Astrocyte of the cerebellum (primary cell): ENCODE measurements at places on chromosomes 12 and 14.

GRCh38 chr12:14417715-14418114 lies 52.2 kb downstream of the ATF7IP start:
- peak; percentile 83 for DNase-seq

DNA sequence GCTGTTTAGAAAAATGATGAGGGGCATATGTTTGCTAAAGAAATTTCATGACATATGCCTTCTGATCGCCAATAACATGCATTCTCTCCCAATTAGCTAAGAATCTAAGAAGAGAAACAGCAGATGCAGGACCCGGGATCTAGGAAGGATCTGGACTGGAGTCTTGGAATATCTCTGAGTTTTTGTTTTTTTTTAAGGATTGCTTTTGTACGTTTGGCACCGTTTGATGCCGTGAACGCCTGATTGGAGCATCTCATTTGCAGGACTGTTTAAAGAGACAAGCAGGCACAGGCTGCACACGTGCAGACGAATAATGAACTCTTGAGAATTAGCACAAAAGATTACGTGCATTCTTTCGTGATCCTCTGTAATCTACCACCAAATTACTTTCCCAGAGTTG lies 13.6 kb downstream of the EML1 start:
- no peak for DNase-seq

DNA sequence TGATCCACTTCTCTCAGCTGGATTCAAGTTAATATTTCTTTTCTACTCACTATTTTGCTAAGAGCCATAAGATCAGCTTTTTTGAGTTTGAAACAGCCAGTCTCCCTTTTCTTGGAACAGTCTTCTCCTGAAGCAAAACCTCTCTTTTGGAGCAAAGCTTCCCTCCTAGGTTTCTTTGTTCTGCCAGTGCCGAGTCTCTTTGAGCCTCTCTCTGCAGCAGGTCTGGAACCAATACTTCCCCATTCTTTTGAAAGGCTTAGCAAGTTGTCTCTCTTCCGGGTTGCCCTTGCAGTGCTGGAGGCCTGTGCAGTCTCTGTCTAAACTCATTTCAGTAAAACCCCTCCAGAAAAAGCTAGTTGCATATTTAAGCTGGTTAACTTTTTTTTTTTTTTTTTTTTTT lies 454.8 kb downstream of the NOVA1 start:
- DNase-seq: no peak

DNA sequence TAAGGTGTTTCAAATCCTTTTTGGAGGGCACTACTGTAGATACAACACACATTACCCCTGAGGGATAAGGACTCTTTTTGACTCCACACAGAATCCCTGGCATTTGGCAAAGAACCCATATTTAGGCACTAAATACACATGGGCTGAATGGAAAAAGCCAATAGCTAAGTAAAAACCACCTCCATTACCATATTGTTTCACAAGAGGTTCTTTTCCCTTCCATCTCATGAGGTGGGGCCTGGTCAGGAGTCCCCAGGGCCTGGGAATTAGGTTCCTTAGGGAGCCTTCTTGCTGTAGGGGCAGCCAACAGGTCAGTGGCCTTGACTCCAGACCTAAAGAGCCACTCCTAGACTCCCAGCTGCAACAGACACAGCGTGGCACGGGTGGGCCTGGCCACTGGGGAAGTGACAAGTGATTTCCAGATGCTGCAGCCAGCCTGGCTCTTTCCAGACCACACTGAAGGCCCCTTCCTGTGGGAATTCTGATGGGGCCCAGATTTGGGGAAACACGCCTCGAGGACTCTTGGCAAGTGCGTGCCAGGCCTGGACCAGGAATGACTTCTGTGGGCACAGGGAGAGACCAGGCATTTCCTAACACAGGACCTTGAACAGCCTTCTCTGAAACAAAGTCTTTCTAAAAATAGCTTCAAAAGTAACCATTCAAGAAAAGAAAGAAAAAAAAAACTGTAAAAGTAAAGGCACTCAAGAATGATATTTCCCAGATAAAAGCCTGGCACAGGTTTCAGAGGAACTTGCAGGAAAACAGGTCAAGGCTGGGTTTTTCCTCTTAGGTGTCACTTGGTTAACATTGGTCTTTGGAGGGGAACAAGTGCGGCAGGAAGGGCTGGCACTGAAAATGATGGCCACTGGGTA lies 18.1 kb downstream of the SSH1 start:
- DNase-seq: no peak

GRCh38 chr12:171276-171675 lies 42.7 kb downstream of the SLC6A12 start:
- DNase-seq: no peak

DNA sequence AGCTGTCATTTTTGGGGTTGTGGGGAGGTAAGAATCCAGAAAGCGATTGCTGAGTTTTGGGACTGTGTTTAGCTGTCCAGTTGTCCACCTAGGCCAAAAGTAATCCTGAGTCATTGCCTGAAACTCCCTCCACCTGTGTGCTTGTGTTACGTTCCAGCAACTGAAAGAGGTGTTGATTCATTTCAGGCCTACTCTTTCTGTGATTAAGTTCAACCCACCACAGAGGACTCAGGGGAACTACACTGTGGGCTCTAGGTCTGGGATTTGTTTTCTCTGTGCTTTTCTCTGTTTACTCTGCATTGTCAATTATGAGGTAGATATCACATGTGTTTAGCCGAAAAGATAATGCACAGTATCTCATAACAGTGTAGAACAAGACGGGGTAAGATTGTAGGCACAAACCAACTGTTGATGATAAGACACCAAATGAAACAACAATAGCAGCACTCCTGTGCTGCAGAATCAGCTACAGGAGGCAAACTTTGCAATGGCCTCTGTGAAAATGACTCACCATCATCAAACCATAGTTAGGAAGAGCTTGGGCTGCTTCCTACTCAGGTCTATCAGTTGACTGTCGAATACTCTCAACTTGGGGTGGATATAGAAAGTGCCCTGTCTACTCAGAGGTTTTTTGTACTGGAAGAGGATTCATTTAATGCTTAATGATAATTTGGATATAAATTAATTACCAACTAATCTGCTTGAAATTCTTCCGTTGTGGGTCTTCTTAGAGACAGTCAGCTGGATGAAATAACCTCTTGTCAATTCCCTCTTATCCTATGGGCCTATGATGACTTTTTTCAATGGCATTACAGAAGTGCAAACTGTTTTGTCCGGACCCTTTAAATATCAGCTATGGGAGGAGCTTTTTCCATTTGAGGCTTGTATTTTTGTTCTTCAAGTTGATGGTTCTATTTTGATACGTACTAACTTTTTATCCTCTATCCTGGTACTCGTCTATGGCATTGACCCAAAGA lies 385.9 kb downstream of the BMP4 start:
- no peak for DNase-seq

DNA sequence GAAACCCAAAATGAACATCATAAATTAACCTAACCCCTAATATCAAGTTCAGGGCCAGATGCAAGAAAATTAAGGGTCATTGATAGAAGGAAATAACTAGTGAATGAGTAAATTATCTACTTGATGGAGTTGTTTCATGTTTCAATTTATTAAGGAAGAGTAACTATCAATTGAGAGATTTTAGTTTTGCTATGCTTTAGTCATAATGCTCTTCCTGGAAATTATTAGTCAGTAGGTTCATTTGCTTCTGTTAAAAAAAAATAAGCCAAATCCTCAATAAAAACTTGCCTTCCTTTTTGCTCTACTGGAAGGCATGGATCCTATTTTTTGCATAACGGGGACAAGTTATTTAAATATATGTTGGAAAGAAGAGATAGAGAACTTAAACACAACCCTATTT lies 59.0 kb upstream of the HIF1A start:
- no peak for DNase-seq

- no peak for DNase-seq
Observed at GRCh38 chr14:31080056-31080455, 53.9 kb upstream of the STRN3 start.

DNA sequence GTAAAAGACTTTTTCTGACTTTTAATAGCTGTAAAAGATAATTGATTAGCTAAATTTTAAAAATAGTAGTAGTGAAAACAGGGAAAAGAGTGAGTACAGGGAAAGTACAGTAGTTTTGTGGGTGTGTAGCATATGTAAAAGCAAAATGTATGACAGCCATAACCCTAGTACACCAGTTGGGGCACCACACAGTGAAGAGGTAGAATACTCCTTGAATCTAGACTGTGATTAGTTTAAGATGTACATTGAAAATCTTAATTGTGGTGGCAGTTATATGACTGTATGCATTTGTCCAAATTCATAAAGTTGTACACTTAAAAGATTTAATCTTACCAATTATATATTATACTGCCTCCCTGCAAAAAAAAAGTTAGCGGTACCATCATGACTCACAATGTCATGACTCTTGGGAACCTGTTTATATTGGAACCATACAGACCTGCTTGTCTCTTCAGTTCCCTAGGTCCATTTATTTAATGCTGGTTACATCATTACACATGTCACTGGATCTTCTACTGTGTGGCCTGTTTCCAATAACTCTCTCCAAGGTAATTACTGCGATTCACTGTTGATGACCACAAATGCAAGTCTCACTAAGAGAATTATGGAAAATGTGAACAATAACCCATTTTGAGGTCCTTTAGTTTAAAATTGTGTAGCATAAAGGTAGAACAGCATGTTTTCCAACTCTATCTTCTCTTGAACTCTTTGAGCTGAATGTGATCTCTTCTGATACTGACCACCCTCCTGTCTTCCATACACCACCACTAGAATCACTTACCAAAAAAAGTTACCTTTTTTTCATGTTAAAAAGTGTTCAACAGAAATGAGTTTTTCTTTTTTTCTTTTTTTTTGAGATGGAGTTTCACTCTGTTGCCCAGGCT lies 264.2 kb upstream of the AMIGO2 start:
- DNase-seq: peak; percentile 82

DNA sequence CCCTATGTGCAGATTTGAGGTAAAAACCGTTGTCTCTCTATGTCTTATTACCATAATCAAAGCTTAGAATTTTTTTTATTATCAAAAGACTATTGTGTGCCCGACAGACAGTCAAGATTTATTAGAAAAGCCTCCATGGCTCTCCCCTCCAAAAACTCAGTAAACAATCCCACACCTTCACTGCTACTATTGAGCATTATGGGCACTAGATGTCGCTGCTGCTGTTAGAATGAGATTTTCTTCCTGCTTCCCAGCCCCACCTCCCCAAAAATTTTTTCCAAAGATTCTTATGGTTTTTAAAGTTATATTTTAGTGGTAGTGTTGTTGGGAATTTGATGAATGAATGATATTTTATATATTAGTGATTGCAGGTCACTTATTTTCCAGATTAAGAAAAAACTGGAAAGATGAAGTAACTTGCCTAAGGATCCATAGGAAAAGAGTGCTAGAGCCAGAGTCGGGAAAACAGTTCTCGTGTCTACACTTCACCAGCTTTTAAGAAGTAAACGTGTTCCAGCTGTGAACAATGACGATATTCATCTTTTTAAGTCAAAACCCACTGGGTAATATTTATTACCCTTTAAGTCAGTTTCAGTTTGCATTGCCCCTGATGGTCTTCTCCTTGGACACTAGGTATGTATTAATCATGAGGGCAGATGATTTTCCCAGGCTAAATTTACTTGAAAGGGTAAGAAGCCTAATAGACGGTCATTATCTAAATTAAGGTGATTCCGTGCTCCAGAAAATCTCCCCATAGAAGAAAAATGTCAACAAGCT lies 12.2 kb upstream of the FOXG1 start:
- no peak for DNase-seq

DNA sequence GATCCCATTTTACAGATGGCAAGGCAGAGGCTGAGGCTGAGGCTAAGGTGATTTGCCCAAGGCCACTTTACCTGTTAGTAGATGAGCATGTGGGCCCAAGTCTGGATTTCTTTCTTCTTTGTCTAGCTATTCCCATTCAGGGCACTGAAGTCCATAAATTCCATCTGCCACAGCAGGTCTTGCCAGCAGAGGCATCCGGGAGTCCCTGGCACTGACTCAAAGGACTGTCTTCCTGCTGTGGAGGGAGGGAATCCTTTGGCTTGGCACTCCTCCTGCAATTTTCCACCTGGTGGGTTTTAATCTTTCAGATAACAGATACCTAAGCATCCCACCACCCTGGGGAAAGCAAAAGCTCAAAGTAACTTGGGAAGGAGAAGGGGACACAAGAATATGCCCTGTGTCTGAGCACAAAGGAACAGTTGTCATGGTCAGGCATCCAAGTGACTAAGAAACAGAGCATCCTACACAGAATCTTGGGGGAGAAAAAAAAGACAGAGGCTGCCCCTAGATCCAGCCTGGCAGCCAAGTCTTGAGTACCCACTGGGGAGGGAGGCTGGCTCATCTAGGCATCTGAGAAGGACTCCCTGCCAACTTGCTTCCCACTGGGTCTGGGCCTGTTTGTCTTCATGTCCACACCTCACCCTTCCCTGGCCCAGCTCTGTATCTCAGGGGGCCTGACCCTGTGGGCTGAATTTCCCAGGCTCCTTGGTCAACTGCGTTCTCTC lies 35.6 kb upstream of the CMKLR1 start:
- DNase-seq: no peak

GRCh38 chr12:7797698-7798398 lies 8.6 kb downstream of the NANOG start:
- no peak for DNase-seq

DNA sequence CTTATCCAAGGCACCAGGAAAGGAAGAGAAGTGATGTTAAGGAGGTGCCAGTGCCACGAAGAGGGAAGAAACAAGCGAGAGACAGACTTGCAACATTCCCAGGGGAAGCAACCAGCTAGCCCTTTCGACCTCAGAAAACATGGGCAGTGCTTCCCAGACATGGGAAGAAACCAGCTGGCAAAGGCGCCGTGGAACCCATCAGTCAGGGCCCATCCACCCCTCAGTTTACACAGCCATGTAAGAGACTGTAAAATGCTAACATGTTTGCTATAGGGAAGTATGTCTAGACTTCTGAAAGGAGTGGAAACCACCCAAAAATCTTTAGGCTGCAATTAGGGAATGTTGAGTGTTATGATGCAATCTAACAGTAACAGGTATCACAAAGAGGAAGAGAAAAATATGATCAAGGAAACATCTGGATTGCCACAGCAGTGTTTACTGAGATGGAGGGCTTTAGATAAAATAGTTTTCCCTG lies 26.3 kb downstream of the ANAPC5 start:
- DNase-seq: no peak

DNA sequence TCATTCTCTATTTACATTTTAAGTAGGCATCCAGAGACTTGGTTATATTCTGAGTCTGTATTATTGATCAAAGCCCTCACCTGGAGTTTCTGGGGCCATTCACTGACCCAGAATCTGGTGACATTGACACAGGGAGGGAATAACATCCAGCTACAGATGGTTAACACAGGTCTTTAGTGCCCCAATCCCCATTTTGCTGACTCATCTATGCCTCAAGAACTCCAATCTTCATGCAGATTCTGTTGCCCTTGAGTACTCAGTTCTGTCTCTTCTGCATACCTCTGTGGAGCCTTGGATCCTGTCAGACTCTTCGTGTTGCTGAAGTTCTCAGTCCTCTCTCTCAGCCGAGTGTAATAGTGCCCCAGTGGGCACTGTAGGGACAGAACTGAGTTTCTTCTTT lies 208.9 kb downstream of the RGS6 start:
- DNase-seq: no peak

- peak; percentile 13 for DNase-seq
Observed at GRCh38 chr12:7439579-7440505, 4.1 kb downstream of the CD163L1 start.

DNA sequence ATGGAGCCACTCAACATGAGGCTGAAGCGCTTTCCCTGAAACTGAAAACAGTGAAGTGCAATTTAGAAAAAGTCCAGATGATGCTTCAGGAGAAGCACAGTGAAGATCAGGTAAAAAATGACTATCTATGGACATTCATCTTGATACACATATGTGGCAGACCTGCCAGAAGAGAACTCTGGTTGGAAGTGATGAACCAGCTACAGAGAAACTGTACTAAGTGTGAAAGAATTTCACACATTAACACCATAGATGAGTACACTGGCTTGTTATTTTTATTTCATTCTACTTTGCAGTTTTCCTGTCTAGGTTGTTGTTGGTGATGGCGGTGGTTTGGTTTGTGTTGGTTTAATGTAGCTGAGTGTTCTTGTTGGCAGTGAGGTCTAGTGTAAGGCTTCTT lies 174.7 kb downstream of the ESR2 start:
- DNase-seq: no peak
